NT2/D1 (cell line): ENCODE measurements at places on chromosomes 13 and 19.

- no peak for DNase-seq
Observed at GRCh38 chr13:35157143-35157755, 215.2 kb downstream of the NBEA start.

- DNase-seq, result no peak
Observed at GRCh38 chr13:70613295-70613694, 505.0 kb upstream of the KLHL1 start.

GRCh38 chr13:59012731-59013130, 1151.0 kb downstream of the DIAPH3 start:
- DNase-seq, result no peak

- no peak for DNase-seq
Observed at GRCh38 chr13:81406639-81407292, 1065.8 kb upstream of the SPRY2 start.

DNA sequence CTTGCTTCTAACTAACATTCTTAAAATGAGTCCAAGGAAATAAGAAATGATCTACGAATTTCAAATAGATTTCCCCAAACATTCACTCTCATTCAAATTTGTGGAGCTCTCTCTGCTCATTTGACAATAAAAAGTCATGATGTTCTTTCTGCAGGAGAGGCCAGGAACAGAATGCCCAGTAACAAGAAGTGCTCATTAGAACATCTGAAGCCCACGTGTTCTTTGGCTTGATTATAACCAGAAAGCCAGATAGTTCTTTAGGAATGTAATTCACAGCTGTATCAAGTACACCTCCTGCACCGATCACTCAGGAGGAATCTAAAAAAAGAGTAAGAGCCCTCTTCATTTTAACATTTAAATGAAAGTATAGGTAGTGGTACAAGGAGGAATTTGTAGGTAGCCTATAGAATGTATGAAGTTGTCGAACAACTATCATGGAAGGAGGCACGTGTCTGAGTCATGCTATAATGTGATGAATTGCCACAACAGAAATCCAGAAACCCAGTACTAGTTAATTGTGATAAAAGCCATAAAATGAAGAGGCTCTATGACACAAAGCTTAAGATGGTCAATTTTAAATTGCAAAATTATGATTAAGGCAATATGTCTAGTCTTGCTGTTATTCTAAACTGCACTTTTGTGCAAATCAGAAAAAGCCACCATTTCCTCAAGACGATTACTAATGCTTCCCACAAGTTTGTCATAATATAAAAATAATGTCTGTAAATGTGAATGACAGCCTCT, 12.8 kb downstream of the MEDAG start:
- DNase-seq, result no peak

DNA sequence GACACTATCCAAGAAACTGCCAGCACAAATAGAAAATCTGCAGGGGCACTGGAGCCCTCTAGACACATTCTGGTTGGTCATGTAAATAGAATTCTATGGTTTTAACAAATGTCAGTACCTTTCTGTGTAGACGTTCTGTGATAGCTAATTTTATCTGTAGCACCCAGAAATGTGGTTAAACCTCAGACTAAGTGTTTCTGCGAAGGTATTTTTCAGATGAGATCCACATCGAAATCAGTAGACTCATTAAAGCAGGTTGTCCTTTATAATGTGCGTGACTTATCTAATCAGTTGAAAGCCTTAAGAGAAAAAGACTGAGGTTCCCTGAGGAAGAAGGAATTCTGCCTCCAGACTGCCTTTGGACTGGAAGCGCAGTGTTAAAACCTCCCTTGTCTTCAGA, 922.9 kb downstream of the EFNB2 start:
- DNase-seq, result no peak

GRCh38 chr13:93736081-93736480, 509.5 kb downstream of the GPC6 start:
- DNase-seq, result no peak

DNA sequence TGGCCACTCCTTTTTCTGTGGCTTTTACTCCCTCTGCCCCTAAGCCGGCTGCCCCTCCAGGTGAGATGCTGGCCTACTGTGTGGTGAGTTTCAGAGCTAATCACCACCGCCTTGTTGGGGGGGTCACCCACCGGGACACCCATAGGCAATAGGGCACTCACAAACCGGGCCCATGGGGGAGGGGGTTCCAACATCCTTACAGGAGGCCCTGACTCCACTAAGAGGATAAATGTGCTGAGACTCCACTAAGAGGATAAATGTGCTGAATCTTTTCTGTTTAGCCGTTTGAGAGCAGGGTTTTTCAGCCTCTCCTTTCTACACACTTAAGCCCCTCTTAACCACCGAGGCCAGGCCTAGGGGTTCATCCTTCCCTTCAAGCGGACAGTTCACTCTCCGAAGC, 73.7 kb downstream of the SLC15A1 start:
- DNase-seq, result no peak

DNA sequence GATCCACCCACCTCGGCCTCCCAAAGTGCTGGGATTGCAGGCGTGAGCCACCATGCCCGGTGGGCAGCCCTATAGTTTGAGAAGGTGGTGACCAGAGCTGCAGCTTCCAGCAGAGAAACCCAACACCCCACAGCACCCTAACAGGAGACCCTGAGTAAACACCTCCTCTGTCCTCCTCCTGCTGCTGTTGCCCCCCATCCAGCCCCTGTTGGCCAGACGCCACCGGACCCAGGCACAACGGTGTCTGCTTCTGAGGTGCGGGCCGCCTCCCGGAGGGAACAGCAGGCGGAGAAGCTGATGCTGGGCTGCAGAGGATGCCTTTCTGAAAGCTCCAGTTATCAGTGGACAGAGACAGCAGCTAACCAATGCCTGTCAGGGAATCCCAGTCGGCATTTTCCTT, 175.5 kb downstream of the COL4A1 start:
- no peak for DNase-seq

DNA sequence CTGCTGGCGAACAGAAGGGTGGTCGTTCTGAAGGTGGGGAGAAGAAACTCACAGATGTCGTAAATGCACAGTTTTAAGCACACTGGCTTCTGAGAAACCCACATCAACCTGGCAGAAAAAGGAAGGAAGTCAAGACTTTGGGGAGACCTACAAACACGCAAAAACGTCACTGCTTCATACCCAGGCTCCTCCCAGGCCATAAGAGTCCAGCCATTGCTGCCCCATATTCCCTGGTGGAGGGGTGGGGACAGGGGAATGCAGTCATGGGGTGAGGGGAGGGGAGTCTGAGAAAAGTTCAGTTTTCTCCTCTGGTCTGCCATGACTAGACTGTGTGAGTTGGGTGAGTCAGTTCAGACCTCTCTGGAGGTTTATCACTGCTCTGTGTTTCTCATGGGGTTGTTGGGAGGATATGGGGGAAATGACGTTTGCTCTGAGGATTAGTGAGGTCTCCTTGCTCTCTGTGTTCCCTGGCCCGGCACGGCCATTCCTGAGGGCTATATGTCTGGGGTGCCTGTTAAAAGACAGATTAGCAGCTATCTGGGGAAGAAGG, 139.0 kb downstream of the FLT1 start:
- DNase-seq, result no peak

GRCh38 chr13:21060338-21061028, 903 bp downstream of the LATS2 start:
- DNase-seq, result no peak

DNA sequence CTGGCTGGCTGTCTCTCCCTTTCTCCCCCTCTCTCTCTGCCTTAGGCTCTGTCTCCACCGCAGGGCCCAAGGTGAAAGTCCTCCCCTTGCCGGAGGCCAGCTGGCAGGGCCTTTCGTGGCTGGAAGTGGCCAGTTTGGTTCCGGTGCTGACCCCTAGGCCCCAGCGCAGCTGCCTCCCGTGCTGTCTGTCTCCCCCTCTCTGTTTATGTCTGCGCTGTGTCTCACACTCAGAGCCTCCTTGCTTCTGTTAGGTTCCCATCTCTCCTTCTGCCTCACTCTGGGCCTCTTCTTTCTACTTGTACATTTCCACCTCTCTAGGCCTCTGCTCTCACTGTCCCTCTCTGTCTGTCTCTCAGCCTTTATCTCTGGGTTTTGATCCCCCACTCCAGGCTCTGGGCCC, 13.1 kb downstream of the CCDC97 start:
- no peak for DNase-seq

GRCh38 chr19:42246143-42246921, 3.9 kb upstream of the GSK3A start:
- no peak for DNase-seq

GRCh38 chr13:67137044-67137735, 92.9 kb downstream of the PCDH9 start:
- no peak for DNase-seq

- DNase-seq, result no peak
Observed at GRCh38 chr13:94495806-94496205, 16.3 kb upstream of the DCT start.

GRCh38 chr13:75636436-75637180, 478 bp downstream of the LMO7 start:
- DNase-seq, result no peak

GRCh38 chr19:33778089-33778791, 18.4 kb upstream of the KCTD15 start:
- DNase-seq, result no peak

DNA sequence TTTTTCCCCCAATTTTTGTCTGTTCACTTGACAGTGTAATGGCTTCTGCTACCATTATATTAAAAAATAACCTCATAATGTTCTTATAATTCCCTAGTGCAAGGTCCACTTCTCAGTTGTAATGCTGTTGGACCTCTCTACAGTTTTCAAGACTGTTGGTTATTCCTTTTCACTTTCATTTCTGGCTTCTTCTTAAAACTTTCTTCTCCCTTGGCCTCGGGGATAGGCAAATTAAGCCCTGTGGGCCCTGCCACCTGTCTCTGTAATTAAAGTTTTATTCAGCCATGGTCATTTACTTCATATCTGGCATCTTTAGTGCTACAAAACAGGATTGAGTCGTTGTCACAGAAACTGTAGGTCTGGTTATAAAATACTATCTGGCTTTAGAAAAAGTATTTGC, 313.5 kb downstream of the KLF12 start:
- no peak for DNase-seq

- DNase-seq, result no peak
Observed at GRCh38 chr19:531753-532560, at the start of gene CDC34. Gene CDC34, plus strand, starts transcription at chr19:531760. Its CDS starts 172 bp downstream, at chr19:531932.

DNA sequence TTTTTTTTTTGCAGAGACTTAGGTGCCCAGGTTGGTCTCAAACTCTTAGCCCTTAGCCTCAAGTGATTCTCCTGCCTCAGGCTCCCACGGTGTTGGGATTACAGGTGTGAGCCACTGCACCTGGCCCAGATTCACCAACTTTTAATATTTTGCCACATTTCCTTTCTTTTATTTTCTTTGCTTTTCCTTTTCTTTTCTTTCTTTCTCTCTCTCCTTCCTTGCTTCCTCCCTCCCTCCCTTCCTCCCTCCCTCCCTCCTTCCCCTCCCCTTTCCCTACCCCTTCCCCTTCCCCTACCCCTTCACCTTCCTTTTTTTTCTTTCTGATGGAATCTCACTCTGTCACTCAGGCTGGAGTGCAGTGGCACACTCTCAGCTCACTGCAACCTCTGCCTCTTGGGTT, 35.3 kb downstream of the BICRA start:
- DNase-seq, result no peak

- no peak for DNase-seq
Observed at GRCh38 chr13:111627596-111627995, 307.2 kb downstream of the TEX29 start.

DNA sequence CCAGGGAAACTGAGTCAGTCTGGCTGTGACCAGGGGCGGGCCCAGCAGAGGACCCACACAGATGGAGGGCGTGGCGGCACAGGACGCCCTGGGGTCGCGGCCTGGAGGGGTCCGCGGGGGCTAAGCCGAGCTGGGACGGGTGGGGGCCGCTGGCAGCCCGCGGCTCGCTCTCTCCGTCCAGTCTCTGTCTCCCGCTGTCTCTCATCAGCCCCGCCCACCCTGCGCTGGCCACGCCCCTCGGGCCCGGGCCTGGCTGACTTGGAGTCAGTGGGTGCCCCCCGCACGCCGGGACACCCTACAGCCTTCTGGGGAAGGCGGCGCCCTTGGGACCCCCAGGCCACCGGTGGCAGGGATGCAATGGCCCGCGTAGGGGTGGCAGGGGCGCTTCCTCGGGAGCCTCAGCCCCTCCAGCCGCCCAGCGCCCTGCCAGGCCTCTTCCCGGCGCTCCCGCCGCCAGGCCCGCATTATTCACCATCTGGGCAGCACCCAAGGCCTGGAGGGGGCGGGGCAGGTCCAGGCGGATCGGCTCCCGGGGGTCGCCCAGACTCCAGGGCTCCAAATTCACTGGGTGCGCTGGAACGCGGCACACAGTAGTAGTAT, at the start of gene TBXA2R:
Gene TBXA2R, minus strand, starts transcription at position 186 of the 600 bp plus-strand sequence. CDS start 6,241 bp downstream, outside the sequence.
- DNase-seq, result no peak

- no peak for DNase-seq
Observed at GRCh38 chr13:26255115-26255514, 1.2 kb downstream of the CDK8 start.

DNA sequence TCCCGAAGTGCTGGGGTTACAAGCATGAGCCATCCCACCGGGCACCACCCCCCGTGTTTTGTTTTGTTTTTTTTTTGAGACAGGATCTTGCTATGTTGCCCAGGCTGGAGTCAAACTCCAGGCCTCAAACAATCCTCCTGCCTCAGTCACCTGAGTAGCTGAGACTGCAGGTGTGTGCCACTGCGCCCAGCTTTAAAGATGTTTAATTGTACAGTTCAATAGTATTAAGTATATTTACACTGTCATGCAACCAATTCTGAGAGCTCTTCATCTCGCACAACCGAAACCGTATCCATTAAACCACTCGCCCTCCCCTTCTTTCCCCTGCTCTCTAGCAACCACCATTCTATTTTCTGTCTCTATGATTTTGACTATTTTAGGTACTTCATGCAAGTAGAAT, 15.6 kb downstream of the NUCB1 start:
- no peak for DNase-seq

DNA sequence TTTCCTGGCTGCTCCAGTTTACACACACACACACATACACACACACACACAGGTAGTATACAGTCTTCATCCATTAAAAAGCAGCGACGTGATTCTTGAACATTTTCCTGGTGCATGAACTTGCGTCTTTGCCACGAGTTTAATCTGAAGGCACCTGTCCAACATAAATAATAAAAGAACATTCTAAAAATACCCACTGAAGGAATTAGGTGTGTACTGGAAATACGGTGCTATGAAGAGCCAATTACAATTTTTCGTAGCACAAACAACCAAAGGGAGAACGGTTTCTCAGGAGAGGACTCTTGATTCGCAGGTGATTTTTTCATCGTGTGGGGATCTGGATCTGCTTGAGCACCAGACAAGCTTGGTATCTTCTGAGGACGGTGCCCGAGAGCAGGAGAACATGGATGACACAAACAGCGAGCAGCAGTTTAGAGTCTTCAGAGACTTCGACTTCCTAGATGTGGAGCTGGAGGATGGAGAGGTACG, 61.2 kb downstream of the ZAR1L start:
- DNase-seq, result no peak

DNA sequence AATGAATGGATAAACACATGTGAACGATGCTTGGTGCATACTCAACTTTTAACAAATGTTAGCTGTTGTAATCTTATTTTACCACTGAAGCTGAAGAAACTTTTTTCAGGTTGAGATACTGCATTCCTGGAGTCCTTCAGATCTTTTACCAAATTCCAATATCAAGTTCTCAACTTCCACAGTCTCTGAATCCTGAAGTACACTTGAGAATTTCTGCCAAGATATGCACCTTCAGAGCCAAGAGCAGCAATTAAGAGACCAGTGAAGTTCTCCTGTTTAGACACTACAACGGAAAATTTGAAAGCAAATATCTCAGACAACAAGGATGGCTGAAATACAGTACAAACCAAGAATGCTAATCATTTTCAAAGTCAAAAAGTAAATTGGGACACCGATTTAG, 84.6 kb upstream of the MTIF3 start:
- DNase-seq, result no peak
